ENCODE measurements at places on chromosomes 7 and 10.

DNA sequence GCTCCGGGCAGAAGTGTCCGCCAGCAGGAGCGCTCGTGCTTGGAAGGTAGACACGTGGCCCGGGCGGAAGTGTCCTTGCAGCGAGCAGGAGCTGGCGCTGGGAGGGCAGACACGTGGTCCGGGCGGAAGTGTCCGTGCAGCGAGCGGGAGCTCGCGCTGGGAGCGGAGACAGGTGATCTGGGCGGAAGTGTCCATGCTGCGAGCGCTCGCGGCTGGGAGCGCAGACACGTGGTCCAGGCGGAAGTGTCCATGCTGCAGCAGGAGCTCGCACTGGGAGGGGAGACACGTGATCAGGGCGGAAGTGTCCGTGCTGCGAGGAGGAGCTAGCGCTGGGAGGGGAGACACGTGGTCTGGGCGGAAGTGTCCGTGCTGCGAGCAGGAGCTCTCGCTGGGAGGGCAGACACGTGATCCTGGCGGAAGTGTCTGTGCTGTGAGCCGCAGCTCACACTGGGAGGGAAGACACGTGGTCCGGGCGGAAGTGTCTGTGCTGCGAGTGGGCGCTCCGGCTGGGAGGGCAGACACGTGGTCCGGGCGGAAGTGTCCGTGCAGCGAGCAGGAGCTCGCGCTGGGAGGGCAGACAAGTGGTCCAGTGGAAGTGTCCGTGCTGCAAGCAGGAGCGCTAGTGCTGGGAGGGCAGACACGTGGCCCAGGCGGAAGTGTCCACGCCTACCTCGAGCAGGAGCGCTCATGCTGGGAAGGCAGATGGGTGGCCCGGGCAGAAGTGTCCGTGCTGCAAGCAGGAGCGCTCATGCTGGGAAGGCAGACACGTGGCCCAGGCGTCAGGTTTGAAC lies 41.1 kb upstream of the PRKAR1B start:
- peak; percentile 97 for DNase-seq

GRCh38 chr10:118808601-118809356 lies 54.0 kb upstream of the CACUL1 start:
- DNase-seq: peak; percentile 68

DNA sequence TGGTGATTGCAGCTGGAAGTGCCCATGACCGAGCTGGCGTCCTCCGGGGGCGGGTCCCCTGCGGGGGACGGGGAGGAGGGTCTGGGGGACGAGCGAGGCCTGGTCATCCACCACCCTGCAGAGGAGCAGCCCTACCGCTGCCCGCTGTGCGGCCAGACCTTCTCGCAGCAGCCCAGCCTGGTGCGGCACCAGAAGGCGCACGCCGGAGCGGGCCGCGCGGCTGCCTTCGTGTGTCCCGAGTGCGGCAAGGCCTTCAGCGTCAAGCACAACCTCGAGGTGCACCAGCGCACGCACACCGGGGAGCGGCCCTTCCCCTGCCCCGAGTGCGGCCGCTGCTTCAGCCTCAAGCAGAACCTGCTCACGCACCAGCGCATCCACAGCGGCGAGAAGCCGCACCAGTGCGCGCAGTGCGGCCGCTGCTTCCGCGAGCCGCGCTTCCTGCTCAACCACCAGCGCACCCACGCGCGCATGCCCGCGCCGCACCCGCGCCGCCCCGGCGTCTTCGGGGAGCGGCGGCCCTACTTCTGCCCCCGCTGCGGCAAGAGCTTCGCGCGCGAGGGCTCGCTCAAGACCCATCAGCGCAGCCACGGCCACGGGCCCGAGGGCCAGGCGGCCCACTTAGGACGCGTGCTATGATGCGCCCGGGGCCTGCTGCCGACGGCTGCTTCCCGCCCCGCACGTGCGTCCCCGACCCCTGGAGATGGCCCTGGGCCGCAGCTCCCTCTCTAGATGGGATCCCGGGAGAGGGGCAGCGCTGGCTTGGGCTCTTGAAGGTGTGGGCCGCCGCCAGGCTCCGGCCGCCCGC lies 28.7 kb downstream of the ZNF775 start:
- no peak for DNase-seq

DNA sequence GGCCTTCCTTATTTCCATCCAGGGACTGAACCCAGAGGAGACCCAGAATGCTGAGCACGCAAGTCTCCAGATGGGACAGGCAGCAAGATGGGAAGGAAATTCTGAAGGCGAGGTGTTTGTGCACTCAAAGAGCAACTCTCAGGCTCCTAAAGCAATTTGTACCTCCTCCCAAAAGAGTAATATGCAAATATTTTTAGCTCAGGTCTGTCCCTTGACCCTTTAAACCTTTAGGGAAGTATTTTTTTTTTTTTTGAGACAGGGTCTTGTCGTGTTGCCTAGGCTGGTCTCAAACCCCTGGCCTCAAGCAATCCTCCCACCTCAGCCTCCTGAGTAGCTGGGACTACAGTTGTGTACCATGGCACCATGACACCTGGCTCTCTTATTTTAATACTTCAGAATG lies 8.4 kb downstream of the RP9 start:
- DNase-seq: no peak

GRCh38 chr7:36723951-36724664 lies at the start of gene AOAH:
TSS of gene AOAH (minus strand) at chr7:36724494. CDS start at chr7:36724148, 346 bp downstream.
- DNase-seq: no peak

DNA sequence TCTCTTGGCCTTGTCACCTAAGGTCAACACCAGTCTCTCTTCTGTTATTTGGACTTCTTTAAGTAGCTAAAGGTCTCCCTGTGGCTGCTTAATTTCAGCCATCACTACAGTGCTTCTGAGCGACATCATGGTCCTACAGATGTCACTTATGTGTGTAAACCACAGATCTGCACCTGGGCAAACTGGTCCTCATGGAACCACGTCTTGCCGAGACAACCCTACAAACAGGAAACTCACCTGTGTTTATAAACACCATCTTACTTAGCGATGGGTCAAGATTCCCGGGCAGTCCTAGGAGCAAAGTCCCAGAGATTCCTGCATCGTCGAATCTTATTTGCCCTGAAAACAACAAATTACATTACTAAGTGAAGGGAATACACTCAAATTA lies 27.8 kb downstream of the KLF6 start:
- no peak for DNase-seq

- DNase-seq: no peak
Measured at GRCh38 chr10:8346861-8347260, 292.4 kb downstream of the GATA3 start.

DNA sequence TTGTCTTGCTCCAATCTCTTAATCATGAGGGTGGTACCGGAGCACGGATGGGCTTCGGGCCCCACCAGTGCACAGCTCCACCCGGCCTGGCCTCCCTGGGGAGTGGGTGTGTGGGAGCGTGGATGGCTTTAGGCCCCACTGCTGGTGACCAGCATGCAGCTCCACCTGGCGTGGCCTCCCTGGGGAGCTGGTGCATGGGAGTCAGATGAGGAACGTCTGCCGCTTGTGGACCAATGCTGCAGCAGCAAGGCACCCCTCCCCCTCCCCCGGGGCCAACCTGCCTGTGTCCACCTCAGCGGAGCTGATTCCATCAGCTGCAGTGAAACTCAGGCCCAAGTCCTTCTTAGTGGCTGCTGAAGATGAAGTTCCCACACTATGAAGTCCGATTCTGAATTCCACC lies 511.4 kb downstream of the PTPRN2 start:
- no peak for DNase-seq

- no peak for DNase-seq
Measured at GRCh38 chr10:77541247-77541646, 96.4 kb downstream of the KCNMA1 start.

DNA sequence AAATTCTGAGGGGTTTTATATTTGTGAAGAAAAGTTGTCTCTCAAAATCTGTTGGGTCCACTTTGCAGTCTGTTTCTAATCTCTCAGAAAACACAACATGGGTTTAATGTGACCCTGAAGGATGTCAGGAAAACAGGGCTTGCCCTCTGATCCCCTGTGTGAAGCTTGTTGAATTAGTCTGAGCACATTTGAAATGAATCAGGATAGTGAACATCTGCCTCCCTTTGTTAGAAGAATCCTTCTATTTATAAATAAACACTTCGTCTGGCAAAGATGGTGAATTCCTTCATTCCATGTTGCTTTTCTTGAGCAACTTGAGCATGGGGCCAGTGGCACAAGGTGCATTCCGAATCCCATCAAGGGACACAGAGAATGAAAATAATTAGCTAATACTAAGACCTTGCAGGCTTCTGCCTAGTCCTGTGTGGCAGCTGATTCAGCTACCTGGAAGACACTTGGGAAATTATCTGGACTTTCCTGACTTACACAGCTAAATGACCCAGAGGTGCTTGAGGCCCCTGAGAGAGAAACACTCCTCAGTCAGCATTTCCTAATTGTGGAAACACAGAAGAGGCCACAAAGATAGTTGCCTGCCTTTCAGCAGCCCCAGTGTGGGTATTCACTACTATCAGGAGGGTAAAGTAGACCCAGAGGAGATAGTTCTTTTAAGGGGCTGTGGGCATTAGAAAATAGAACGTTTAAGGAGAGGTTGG lies 305.5 kb downstream of the C7orf25 start:
- no peak for DNase-seq

DNA sequence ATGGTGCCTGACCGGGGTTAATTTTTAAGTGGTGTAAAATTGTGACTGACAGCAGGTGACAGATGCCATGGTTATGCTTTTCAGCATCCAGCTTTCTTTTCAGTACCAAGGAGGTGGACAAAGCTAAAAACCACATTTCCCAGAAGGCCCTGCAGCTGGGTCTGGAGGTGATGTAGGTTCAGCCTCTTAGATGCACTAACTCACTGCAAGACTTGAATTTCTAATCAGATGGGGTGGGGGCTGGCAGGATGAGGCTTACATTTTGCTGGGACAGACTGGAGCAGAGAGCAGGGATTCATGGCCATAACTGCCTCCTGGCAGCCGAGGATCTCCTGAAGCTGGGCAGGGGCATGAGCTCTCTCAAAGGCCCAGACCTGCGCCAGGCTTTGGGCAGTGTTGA lies 52.4 kb downstream of the PDIA4 start:
- DNase-seq: no peak

GRCh38 chr7:82932516-82932915 lies 230.2 kb downstream of the PCLO start:
- no peak for DNase-seq

DNA sequence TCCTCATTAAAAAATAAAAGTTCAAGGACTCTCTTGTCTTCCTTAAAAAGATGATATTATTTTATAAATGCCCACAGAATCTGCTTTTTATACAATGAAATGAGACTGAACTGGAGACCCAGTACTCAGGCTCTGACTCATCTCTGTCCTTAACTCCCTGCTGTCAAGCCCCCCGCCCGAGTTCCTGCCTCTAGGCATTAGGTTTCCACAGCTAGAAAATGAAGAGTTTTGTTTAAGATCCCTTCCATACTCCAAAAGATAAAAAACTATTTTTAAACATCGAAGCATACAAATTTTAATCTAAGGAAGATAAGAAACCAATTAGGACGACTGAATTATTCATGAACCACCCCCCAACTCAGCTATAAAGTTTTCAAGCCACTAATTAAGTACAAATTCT lies 97.7 kb upstream of the FEZF1 start:
- DNase-seq: no peak

DNA sequence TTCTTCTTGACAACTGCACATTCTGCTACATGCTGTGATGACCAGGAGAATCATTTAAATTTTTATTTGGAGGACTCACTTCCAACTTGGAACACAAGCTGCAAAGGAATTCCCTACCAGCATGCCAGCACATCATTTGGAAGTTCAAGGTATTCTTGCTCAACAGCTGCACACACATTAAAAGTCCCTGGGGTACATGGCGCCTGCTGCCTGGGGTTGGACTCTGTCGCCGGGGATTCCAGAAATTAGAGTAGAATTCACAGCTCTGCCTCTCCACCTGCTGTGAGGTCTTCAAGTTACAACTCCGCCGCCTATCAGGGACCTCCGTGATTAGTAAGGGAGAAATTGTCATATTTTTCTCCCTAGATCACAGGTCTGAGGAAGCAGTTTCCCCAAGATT lies 1.1 kb downstream of the ZNF32 start:
- DNase-seq: no peak

DNA sequence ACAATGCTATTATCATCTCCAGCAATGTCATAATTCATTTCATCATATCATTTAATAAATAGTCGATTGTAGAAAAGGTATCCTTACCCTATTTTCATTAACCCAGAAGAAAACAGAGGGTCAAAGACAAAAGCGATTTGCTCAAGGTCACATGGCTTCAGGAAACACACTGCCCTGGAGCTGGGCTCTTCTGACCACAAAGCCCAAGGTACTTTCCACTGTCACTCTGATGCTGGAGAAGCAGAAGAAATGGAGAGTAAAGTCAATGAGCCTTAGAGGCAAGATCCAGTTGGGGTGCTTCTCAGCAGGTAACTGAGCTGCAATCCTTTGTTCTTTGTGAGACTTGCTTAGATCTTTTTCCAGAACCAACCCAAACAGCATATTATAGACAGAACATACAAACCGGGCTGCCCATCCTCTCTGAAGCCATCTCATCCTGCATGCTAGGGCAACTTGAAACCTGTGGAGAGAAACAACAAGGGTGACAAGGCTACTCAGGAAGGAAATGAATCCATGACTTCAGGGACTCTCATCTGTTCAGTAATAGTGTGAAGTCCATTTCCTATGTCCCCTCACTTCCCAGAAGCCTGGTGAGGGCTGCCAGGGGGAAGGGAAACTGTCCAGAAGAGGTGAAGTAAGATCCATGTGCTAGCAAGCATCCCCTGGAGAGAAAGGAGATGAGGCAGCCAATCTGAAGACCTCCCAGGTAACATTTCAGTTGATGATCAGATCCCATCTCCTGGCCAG lies 148.6 kb upstream of the SVIL start:
- DNase-seq: no peak

GRCh38 chr7:159066816-159067575 lies 77.7 kb downstream of the VIPR2 start:
- DNase-seq: no peak

GRCh38 chr7:84123965-84124547 lies 70.5 kb downstream of the SEMA3A start:
- DNase-seq: no peak

DNA sequence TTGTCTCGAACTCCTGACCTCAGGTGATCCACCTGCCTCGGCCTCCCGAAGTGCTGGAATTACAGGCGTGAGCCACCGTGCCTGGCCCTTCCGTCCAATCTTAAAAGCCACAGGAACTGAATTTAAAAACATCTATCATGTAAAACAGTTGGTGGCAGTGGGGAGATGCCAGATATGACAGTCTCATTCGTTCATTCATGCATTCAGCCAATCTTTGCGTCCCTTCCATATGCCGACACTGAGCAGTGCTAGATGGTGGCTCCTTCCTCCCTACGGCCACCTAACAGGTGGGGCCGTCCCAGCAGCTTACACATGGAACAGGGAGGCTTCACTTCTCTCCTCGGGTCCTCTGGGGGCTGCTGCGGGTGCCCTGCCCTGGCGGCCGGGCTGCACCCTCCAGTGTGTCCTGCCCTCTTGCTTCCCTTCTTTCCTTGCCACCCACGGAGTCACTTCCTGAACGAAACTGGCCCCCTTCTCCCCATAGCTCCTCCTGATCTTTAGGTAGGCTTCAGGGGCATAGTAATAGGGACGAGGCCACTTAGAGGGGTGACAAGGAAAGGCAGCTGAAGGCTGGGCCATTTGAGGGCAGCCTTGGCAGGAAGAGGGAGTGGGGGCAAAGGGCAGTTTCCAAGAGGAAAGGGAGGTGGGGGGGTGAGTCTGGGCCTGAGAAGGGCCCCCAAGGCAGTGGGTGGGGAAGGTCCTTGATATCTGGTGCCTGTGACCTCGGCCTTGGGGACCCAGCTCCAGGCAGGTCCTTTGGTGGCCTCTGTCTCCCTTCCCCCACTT lies 53.8 kb downstream of the PROSER2 start:
- no peak for DNase-seq
